ENCODE measurements at places on chromosomes 2 and 18.
A peak's percentile ranks its signal among the peaks of the same experiment; 100 is the strongest.

DNA sequence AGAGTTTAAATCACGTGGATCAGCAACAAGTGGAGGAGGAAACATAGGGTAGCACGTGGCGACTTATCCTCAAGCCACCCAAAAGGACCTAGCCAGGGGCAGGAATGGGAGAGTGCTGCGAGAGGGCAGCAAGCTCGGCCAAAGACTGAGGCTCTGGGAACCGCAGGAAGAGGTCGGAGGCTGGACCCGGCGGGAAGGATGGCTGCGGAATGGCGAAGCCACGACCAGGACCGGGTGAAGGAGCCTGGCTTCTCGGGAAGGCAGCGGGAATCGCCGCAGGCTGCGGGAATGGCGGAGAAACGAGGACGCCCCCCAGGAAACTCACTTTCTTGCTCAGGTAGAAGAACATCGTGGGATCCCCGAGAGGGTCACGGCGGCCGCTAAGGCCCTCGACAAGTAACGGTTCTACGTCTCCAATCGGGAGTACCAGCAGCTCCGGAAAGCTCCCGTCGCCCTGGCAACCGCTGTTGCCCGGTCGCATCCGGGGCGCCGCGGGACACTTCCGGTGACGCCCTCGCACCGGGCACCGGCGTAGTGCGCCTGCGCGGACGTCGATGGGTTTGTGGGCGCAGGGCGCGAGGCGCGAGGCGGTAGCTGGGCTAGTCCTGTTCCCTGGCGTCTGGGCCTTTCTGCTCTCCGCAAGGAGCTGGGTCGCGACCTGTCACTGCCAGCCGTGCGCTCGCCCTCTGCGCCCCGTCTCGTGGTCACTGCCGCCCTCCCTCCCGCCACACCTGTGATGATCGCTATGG lies at the start of gene WDR35:
Gene WDR35 (minus strand): TSS at position 439 of the 749 bp plus-strand sequence. CDS start 90 bp downstream, at position 349.
- DNase-seq, result peak; percentile 95

GRCh38 chr2:24304098-24304497 lies 56.2 kb downstream of the ITSN2 start:
- no peak for DNase-seq

- no peak for DNase-seq
These were observed 7.6 kb upstream of the MSTN start for GRCh38 chr2:190069936-190070696.

DNA sequence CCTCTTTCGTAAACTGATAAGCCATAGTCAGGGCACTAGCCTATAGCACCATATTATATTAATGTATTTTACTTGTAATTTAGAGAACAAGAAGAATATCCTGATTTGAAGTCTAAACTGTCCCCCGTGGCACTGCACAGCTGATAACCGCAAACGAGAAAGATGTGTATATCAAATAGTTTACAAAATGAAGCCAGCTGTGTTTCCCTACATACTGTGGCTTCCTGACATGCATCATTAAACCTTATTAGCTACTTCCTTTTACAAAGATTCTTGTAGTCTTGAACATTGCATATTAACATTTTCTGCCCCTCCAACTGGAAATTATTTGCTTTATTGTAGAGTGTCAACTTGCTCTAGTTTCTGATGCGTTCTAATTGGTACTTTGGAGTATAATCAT lies 153.5 kb upstream of the NFATC1 start:
- no peak for DNase-seq

DNA sequence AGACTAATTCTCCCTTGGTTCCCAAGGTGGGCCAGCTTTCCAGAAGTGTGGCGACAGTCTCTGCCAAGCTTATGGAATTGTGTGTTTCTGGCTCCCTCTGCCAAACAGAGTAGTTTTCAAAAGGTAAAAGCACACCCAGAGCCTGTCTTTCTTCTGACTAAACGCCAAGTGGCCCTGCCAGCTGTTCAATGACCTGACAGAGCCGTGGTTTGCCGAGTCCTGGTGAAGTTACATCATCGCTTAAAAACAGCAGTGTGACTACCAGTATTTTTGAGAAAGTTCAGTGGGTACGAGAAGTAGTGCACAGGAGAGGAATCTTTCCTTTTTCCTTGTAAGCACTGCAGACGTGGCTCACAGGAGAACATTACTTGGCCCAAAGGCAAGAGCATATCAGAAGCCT lies 1.9 kb downstream of the PER2 start:
- DNase-seq, result no peak

GRCh38 chr2:99572373-99573164 lies 82.8 kb upstream of the REV1 start:
- no peak for DNase-seq

- no peak for DNase-seq
These were observed 446.3 kb downstream of the LPIN1 start for GRCh38 chr2:12192762-12193161.

All from stimulated activated CD8-positive, alpha-beta memory T cell treated with anti-CD3 and anti-CD28 coated beads, Interleukin-15, amount 100 ng/mL, for 24 hours (primary cell).